ENCODE measurements at places on chromosomes 13 and 19.

DNA sequence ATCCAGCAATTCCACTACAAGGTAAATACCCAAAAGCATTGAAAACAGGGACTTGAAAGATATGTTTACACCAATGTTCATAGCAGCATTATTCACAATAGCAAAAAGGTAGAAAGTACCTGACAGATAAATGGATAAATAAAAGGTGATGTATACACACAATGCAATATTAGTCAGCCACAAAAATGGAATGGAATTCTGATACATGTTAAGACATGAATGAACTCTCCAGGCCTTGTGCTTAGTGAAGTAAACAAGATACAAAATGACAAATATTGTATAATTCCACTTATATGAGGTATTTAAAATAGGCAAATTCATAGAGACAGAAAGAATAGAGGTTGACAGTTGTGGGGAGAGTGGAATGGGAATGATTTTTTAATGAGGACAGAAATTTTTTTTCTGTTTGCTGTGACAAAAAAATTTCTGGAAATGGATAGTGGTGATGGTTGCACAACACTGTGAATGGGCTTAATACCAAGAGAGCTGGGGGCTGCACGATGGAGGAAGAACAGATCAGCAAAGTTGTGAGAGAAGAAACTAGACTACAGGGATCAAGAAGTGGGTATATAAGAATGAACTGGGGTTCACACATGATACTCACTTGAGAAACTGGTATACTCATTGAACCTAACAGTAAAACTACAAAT lies 137.2 kb downstream of the MZT1 start:
- no peak for DNase-seq

- DNase-seq: no peak
These were observed 267.3 kb downstream of the RFC3 start for GRCh38 chr13:34085204-34085603.

DNA sequence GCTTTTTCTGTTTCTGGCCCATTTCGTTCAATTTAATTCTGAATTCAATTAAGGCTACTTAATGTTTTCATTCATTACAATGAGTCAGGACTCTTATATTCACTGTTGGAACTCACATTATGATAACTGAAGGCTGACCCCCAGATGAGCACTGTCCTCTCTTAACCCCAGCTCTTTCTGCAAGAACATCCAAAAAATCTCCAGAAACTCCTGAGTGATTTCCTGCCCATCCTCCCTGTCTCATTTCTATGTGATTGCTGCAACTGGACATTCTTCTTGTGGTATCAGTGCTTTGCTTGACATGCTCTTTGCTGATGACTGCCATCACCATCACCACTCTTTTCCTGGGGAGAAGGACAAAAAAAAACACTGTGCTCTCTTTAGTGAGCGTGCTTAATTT lies 240.3 kb downstream of the SPRY2 start:
- no peak for DNase-seq

DNA sequence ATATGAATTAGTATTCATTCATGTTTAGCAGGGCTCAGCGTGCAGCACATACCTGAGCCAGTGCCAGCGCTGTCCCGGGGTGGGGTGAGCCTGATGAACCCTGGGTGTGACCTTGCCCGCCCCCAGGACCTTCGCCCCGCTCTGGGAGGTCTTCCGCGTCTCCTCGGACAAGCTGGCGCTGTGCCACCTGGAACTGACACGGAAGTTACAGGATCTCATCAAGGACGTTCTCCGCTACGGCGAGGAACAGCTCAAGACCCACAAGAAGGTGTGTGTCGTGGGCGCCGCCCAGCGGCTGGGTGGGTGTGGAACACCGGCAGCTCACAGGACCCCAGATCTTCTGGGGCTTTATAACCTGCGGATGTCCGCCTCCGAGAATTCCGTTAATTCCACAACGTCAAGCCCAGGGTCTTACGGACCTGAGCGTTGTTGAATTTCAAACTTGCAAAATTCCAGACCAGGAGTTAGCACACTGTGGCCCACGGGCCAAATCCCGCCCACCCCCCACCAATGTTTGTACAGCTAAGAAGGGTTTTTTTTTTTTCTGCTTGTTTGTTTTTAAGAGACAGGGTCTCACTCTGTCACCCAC lies 15.4 kb downstream of the FCHO1 start:
- DNase-seq: no peak
